GM13976 (cell line): ENCODE measurements at places on chromosomes 1 and 21.
A peak's percentile ranks its signal among the peaks of the same experiment; 100 is the strongest.

DNA sequence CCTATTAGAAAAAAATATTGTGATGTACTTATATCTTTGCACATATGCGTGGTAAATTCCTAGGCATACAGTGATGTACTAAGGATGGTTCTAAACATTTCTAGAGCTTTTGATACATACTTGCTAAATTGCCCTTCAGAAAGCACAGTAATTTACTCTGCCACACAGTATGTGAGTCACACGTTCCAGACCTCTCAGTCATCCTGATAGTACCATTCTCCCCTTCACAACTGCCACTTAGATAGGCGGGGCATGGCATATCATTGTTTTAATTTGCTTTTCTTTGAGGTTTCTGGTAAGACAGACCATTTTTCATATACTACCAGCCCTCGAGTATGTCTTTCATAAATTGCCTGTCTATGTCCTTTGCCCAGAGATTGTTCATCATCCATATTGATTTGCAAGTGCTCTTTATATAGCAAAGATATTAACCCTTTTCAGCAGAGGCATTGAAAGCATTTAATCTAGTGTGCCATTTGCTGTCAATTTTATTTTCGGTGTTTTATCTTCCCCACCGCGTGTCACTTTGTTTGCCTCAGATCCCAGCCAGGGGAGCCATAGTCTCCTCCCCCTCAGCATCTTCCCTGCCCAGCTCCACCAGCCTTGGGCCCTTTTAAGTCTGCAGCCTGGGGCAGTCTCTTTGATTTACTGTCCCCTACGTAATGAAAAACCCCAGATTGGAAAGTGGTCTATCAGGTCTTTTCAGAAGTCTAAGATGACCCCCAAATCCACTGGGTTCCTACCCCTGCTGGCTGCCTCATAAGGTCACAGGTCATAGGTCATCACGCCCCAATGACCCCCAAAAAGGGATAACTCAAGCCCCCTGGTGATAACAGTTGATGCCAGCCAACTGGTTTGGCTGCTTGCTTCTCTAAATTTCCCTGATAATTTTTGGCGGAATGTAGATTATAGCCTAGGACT, 11.8 kb upstream of the PAX7 start:
- DNase-seq = no peak

DNA sequence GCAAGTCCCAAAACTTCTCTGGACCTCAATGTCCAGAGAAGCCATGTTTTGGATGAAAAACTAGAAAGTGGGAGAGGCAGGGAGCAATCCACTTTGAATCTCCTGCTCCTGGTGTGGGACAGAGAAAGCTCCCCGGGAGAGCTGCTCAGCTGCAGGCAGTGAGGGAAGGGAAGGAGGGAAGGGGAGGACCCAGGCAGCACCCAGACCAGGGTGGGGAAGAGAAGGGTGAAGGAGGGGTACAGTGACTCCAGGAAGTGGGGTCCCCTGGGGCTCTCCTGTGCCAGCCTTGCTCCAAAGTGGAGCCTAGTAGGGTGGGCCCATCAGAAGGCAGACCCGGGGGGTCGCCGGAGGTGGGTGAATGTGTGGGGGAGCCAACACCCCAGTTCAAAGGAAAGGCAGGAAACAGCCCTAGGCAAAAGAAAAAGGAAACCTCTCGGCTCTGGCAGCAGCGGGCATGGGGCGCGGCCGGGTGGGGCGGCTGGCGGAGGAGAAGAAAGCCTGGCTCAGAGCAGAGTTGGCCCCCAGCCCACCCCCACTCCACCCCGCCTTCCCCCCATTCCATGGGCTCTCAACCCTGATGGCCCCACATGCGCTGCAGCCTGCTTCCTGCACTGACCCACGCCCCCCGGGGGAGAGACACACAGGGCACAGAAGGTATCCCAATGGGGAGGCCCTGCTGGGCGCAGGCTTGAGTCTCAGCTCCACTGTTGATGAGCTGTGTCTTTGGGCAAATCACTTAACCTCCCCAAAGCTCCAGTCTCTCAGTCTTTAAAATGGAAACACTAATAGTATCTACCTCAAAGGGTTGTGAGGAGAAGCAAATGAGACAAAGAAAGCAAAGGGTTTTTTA, 5.7 kb downstream of the LGR6 start:
- DNase-seq = no peak

DNA sequence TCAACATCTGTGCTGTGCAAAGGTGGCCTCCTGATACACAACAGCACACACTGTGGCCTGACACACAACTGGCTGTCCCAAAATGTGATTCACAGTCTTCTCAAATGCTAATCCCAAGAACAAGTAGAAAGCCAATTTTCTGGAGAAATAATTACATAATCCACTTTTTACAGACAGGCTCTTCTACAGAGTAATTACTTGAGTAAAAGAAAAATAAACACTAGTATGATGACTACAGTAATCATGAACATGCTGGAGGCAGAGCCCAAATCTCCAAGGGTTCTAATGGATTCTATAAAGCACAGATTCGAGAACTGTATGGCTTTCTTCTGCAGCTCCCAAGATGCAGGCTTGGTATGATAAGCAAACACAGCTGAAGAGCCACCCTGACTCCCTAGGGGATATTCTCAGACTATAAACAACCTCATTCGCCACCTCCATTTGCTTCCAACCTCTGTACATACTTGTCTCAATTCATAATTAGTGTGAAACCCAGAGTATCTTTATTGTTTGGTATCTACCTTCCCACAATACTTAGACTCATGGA, 81.9 kb downstream of the SIPA1L2 start:
- DNase-seq = no peak

DNA sequence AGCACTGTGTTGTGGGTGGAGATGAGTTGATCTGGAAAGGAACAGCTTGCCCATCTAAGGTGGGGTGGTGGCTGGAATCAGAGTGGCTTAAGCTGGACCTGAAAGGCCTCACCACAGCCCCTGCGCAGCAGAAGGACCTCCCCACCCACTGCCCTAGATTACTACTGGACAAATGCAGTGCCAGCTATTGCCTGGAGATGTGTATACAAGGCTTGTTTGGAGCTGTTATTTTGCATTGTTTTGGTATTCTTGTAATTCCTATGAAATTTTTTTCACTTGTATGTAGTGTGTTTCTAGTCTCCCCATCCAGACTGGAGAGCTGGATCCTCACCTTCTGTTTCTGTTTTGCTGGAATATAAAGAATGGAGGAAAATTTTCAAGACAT, 1.3 kb upstream of the SLC30A1 start:
- no peak for DNase-seq

DNA sequence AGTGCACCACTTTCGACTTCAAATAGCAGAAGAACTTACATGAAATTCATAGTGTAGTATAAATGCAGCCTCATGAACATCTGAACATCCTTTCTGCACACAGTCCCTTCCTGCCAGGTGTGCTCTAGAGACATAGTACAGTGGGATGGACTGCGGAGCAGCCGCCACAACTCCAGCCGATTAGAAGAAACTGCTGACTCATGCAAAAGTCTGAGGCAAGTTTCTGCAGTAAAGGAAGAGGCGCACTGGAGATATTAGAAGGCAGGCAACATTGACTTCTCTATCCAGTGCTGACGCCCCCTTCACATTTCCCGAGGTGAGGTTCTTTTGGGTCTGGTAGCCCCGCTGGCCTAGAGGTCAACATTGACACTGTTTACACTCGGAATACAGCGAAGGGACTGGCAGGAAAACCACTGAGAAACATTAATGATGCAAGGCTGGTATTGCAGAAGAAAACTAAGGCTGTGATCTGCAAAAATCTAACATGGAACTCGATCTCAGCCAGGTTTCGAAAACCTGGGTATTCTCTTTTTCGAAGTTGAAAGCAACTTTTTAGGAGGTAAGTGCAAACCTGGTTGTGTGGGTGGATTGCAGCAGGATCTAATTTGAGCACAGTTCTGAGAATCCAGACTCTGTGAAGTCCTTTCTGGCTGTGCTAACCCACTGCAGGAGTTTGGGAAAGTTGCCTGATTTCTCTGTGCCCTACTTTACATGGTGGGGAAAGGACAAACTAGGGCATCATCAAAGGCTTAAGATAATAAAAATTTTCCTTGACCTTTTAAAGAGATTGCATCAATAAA, 90.7 kb downstream of the CDC7 start:
- peak; percentile 7 for DNase-seq

GRCh38 chr1:23528250-23528978, 2.6 kb downstream of the E2F2 start:
- DNase-seq = peak; percentile 73

- DNase-seq = peak; percentile 18
Observed at GRCh38 chr1:97461782-97462181, 459.1 kb downstream of the DPYD start.

GRCh38 chr1:240116831-240117769, 25.4 kb downstream of the FMN2 start:
- DNase-seq = no peak

DNA sequence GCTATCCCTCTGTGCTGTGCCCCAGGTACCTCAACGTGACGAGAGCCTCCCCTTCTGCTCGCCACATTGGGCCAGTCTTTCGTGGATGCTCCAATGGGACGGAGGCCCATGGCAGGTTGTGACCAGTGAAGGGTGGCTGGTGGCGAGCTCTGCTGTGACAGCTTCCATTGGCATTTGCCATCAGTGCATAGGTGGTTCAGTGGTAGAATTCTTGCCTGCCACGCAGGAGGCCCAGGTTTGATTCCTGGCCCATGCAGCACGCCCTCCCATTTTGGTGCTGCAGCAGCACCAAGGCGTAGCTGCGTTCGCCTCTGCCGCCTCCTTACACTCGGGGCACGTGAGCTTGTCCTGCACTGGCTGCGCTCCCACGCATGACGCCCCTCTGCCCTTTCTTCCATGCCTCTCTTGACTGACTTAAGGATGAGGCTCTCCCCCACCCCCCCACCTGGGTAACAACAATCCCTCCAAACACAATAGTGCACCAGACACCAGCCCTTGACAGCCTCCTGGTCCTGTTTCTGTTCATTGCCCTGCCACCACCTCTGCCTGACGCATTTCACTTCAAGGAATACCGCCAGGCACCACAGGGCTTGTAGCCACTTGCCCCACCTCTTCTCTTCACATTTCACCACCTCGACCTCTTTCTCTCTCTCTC, 24.7 kb upstream of the FCGR2A start:
- DNase-seq = no peak

DNA sequence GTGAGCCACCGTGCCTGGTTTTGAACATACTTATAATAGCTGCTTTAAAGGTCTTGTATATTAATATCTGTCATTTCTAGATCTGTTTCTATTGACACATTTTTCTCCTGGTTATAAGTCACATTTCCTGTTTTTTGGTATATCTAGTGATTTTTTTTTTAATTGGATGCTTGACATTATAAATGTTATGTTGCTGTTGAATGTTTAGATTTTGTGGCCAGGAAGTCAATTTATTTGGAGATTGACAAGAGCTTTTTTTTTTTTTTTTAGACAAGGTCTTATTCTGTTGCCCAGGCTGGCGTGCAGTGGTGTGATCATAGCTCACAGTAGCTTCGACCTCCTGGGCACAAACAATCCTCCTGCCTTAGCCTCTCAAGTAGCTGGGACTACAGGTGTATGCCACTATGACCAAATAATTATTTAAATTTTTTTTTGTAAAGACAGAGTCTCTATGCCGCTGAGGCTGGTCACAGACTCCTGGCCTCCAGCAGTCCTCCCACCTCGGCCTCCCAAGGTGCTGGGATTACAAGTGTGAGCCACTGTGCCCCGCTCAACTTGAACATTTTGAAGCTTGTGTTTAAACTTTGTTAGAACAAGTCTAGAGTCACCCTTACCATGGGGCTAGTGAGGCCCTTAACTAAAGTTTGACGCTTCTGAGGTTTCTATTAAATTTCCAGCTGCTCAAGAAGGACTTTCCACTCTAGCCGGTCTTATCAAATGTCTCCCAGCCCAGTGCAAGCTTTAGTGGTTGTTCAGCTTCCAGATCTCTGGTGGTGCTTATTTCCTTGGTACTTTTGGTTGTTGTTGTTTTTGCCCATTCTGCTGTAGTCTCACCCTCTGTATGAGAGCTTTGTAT, 8.6 kb upstream of the CHI3L2 start:
- DNase-seq = no peak

- DNase-seq = no peak
Observed at GRCh38 chr21:26732432-26733221, 112.6 kb downstream of the ADAMTS1 start.

DNA sequence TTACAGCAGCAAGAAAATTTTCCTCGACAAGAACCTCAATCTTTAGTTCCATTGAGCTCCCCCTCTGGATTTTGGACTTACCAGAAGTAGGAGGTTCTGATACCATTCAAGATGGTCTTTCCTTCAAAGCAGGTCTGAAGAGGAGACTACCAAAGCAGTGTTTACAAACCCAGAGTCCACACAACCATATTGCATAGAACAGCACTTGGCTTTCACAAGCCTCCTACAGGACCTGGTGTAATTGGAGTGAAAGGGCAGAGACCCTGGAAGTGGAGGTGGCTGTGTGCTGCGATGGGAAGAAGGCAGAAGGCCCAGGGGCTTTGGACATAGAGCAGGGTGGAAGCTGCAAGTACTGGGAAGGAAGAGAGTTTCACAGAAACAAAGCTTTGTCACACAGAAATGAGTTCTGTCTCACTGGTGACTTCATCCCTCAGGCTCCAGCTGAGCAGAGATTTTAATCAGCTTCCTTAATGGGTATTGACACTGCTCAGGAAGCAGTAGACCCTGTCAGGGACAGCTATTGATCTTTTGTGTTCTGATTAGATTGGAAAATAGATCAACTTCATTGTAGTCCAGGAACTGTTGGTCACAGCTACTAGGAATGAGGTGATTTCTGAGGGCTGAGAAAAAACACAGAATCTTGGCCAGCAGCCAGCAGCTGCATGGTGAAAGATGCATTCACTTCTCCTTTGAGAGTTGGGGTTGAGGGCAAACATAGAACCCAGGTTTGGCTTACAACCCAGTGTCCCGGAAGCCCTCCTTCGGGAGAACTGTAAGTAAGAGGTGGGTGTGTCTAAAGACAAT, 124.0 kb downstream of the SYT2 start:
- no peak for DNase-seq

DNA sequence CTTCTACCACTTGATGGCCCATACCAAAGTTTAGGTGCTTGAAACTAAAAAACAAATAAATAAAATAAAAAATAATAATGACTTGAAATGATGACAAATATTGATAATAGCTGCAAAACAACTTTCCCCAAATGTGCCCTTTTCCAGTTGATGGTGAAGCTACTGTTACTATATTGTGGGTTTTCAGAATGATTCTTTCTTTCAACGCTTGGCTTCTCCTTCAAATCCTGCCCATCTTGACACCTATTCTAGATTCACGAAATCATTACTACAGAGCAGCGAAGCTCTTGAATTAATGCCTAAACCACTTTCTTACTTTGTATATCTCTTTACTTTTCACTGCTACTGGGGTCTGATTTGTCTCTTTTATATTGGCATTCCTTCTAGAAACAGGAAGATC, 9.2 kb upstream of the C1orf141 start:
- DNase-seq = no peak

GRCh38 chr1:54218883-54219687, 19.1 kb downstream of the MRPL37 start:
- no peak for DNase-seq

DNA sequence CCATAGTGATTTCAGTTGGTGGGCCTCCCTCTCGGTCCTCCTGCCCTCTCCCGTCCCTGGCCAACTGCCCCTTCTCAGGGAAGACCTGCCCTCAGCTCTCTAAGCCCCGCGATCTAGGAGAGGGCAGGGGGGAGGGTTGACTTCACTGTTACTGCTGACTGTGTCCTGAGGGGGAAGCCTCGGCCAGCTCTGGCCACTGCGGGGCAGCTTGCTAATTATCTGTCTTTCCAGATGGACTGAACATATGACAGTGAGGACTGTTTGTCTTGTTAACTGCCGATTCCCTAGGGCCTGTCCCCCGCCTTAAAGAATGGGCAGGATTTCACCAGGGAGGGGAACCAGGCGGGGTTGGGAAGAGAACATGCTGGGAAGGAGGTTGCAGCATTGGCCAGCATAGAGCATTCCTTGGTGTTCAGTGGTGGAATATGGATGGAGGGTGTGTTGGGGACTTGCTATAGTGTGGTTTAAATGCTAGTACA, 22.9 kb downstream of the NIPAL3 start:
- DNase-seq = no peak

GRCh38 chr1:220353229-220354012, 81.2 kb upstream of the RAB3GAP2 start:
- no peak for DNase-seq
